GM04504 (cell line): ENCODE measurements at places on chromosomes 3 and 15.
A peak's percentile ranks its signal among the peaks of the same experiment; 100 is the strongest.

GRCh38 chr15:70355275-70355795, 257.6 kb upstream of the TLE3 start:
- no peak for DNase-seq

DNA sequence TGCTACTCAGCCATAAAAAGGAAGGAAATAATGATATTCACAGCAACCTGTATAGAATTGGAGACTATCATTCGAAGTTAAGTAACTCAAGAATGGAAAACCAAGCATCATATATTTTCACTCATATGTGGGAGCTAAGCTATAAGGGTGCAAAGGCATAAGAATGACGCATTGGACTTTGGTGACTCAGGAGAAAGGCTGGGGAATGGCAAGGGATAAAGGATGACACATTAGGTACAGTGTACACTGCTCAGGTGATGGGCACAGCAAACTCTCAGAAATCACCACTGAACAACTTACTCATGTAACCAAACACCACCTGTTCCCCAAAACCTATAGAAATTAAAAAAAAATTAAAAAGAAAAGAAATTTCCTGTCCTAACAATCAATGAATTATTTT, 42.7 kb downstream of the ALCAM start:
- DNase-seq, result no peak

DNA sequence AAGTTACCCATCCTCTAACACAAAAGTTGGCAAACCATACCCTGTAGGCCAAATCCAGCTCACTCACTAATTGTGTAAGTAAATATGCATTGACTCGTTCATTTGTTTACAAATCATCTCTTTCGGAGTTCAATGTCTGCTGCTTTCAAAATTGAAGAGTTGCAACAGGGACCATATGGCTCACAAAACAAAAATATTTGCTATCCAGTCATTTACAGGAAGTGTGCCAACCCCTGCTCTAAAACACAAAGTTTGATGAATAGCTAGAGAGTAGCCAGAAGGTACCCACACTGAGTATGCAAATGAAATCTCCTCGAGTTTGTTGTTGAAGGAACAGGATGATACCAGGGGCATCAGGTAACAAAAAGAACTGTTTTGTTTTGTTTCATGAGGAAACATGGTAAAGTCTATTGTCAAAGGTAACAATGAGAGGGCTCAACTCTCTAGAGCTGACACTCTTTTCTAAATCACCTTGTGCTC, 236.2 kb upstream of the THBS1 start:
- peak; percentile 75 for DNase-seq

- no peak for DNase-seq
Observed at GRCh38 chr3:169432708-169433432, 230.6 kb downstream of the MECOM start.

DNA sequence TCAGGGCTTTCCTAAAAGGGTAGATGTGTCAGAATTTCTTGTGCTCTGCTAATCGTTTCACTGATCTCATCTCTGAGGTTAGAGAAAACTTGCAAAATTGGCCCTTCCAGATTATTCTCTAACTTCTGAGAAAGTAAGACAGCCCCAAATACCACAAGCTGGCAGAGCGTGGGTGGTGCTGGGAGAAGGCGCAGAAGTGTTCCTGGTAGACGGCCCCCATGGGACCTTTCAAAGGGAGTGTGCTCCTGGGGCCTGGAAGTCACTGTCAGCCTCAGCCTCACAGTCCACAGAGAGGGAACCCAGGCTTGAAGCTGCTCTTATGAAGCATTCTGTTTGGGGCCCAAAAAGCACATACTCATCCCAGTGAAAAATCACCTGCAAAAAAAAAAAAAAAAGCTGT, 86.5 kb upstream of the PFN2 start:
- DNase-seq, result no peak

GRCh38 chr15:60634815-60635214, 155.9 kb upstream of the ICE2 start:
- no peak for DNase-seq

- DNase-seq, result no peak
Observed at GRCh38 chr3:136637176-136637575, 115.0 kb downstream of the STAG1 start.

DNA sequence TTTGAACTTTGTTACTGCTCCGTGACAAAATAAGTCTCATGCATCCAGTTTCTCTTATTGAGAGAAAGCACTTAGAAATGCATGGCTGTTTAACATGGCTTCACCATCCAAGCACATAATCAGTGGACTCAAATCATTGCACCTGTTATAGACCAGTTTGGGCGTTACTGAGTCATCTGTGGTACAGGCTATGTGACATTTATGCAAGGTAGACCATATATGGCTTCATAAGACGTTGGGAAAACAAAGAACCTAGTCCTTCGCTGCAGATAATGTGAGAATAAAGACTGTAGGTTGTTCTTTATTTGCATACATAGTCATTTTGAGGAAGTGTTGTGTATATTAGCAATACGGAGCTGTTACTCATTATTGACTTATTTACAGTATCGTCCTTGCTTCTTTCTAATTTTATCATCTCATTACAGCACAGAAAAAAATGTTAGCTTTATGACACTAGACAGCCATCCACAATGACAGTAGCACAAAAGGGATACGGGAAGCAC, 374.7 kb downstream of the IL5RA start:
- no peak for DNase-seq

GRCh38 chr3:125107861-125108567, 52.2 kb upstream of the HEG1 start:
- DNase-seq, result peak; percentile 65

- no peak for DNase-seq
Observed at GRCh38 chr15:25238716-25239470, 199.9 kb downstream of the UBE3A start.

- DNase-seq, result peak; percentile 17
Observed at GRCh38 chr15:93087825-93088199, 1.2 kb downstream of the RGMA start.

DNA sequence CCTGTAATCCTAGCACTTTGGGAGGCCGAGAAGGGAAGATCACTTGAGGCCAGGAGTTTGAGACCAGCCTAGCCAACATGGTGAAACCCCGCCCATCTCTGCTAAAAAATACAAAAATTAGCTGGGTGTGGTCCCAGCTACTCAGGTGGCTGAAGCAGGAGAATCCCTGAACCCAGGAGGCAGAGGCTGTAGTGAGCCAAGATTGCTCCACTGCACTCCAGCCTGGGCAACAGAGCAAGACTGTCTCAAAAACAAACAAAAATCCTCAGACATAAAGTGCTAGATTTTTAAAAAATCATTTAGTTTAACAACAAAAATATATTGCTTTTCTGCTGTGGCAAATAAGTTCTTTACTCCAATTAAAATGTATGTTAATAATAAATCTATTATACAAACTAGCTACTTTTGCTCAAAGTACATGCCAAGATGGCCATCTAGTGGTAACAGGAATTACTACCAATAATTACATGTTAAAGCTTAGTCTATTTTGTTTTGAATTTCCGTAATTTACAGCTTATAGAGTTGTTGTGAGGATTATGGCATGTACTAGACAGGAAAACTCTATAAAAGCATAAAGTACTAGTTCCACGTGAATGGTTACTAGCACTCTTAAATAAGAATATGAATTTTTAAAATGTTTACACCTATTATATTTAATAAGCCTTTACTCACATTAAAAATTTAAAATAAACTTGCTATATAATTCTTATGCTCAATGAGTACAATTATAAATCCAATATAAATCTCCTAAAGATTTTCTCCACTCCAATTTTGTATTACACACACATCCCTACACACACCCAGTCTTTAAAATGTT, 39.0 kb downstream of the GABPB1 start:
- DNase-seq, result peak; percentile 21

GRCh38 chr3:146209371-146209770, 41.5 kb downstream of the PLSCR4 start:
- DNase-seq, result no peak

DNA sequence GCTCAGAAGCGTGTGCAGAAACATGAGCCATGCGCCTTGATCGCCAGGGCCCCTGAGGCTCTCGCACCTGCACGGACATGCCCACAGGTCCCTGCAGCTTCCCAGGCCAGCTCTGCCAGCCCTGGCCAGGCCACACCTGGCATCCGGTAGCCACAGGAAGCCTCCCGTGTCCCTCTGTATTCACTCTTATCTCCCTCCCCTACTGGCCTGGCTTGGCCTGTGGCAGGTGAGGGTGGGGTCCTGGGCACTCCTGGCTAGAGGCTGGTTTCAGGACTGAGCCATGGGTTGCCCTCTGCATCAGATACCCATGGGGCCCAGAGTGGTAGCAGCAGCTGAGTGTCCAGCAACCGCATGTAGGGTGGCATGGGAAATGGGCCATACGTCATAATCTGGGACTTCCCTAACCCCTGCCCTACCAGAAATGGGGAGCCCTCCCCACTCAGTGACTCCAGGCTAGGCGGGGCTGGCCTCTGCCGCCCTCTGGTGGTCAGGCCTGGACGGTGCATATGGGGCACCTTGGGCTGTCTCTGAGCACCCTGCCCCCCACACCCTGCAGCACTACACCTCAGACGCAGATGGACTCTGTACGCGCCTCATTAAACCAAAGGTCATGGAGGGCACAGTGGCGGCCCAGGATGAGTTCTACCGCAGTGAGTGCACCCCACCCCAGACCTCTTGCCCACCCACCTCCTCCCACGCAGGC, 12.6 kb upstream of the LMAN1L start:
- DNase-seq, result no peak

GRCh38 chr3:72428803-72429202, 419.4 kb downstream of the SHQ1 start:
- DNase-seq, result no peak

GRCh38 chr15:100880139-100880896, 687 bp downstream of the ALDH1A3 start:
- DNase-seq, result no peak

- DNase-seq, result peak; percentile 77
Observed at GRCh38 chr3:52052831-52053306, 3.5 kb downstream of the DUSP7 start.

- DNase-seq, result no peak
Observed at GRCh38 chr3:139140553-139140952, 95.9 kb upstream of the PRR23C start.

GRCh38 chr15:57505949-57506391, 85.7 kb upstream of the MYZAP start:
- DNase-seq, result peak; percentile 23

GRCh38 chr15:36673039-36673438, 93.6 kb downstream of the CDIN1 start:
- DNase-seq, result no peak

GRCh38 chr3:144942093-144942837, 970.6 kb downstream of the DIPK2A start:
- no peak for DNase-seq

GRCh38 chr3:171654809-171655208, 155.5 kb downstream of the PLD1 start:
- DNase-seq, result peak; percentile 48
